Ascending aorta (tissue), 2 donors: ENCODE measurements at places on chromosomes 12 and 14.

GRCh38 chr14:77265561-77266335 lies 5.3 kb downstream of the NGB start:
- DNase-seq: no peak

DNA sequence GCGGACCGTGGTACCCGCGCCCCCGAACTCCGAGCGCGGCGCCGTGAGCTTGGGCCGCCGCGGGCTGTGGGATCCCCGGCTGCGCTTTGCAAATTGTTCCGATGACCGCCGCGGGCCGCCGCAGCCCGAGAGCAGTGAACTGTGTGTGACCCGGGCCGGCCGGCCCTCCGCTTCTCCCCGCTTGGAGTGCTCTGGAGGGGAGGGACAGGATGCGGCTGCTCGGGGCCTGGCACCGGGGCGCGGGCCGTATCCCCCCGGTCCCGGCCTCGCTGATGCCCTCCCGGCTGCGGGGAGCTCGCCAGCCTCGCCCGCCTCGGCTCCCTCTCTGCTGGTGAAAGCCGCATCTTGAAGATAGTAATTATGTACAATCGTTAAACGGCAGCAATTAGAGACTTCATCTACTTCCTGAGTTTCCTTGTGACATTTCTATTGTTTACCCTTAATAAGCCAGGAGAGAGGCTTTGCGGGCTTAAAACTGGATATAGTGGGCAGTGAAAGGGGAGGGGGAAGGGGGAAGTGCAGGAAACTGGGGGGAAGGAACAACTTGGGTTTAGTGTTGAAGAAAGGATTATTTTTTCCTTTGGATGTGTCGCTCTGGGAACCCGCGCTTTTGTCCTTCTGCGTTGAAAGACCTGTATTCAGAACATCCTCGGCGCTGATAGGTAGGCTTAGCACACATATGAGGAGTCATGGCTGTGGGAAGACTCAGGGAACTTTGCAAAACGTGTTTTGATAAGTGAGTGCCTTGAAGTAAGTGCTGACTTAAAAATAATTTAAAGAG lies 1.2 kb downstream of the PELI2 start:
- peak; percentile 72 for DNase-seq

DNA sequence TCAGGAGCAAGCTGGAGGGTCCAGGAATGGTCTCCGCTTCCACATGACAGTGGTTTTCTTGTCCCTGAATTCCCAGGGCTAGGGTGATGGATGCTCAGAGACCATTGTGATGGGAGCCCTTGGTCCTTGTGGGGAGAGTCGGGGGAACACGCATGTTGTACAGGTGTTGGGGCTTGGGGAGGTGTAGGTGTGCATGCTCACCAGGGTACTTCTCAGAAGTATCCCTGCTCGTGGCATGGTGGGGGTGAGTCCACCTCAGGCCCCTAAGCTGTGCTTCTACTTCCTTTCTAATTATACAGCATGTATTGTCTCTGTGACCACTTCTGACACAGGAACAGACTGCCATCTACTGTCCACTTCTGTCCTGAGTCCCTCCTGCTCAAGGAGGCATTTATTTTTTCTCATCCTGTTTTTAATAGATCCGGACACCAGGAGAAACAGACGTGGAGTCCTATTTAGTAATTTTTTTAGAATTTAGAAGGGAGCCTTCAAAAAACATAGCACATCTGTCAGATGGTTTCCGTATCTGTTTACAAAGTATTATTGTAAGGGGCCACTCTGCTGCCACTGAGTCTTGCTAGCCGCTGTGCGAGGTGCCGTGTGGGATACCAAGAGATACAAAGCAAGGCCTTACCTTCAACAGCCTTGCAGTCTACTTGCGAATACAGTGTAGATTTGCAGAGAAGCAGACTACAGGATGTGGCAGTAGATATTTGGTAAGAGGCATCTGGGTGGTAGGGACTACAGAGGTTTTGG lies 10.5 kb downstream of the NTF3 start:
- DNase-seq: peak; percentile 59

GRCh38 chr14:55105991-55106390 lies 23.1 kb upstream of the LGALS3 start:
- DNase-seq: no peak

DNA sequence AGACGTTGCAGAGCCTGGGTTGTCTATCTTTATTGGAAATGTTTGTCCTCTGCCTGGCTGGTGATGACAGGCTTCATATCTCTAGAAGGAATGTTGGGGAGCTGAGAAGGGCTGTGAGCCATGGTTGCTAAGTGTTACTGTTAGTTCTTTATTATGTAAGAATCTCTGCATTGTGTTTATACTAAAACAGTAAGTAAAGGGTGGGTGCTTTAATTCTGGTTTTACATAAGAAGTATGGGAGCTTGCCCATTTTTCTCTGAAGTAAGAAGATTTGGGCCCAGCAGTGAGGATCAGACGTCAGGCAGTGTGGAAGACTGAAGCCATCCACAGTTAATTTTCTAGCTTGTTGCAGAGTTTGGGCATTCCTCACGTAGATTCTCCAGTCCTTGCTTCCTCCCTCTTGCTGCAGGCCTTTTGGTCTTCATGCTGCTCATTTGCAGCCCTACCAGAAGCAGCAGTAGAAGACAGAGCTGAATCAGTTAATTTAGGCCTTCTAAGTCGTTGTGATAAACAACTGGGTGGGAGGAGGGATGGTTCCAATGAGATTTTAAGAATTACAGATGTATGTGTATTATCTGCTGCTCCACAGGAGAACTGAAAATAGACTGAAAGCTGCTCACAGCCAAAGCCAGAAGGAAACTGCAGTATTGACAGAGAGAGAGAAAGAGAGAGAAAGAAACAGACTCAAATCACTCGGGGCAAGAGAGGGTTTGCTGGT lies 21.4 kb downstream of the WNT5B start:
- DNase-seq: no peak

- no peak for DNase-seq
These were observed 318.1 kb downstream of the LRIG3 start for GRCh38 chr12:58602179-58602578.

GRCh38 chr14:84401631-84402030 lies 1128.3 kb upstream of the FLRT2 start:
- no peak for DNase-seq

DNA sequence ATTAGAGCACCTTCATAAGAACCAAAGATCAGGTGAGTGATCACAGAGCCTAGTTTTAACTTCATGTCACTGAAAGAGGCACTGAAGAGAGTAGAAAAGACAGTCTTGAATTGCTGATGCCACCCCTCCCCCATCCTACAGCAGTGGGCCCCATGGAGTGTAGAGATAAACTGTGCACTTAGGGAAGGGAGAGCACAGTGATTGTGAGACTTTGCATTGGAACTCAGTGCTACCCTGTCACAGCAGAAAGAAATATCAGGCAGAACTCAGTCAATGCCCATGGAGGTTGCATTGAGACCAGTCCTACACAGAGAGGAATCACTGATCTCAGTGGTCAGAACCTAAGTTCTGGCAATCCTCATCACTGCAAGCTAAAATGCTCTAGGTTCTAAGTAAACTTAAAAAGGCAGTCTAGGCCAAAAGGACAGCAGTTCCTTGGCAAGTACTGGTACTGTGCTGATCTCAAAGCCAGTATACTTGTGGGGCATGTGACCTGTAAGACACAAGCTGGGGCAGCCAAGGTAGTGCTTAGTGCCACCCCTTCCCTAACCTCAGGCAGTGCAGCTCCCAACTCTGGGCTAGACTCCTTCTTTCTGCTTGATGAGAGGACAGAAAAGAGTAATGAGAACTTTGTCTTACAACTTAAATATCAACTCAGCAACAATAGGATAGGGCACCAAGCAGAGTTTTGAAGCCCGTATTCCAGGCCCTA lies 94.1 kb downstream of the FSCB start:
- DNase-seq: no peak

DNA sequence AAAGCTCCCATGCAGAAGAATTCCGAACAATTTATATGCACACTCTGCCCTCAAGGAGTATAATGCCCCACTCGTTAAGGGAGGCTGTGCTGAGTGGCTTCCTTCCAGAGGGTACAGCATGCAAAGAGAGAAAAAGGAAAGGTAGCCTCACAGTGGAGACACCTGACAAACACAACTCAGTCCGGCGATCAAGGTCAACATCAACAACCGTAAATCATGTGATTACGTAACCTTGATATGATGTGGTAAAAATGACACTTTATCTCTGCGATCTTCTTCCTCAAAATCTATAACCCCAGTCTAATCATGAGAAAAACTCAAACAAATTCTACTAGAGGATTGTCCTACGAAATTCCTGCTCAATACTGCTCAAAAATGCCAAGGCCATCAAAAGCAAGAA lies 400.5 kb upstream of the CCDC196 start:
- no peak for DNase-seq

DNA sequence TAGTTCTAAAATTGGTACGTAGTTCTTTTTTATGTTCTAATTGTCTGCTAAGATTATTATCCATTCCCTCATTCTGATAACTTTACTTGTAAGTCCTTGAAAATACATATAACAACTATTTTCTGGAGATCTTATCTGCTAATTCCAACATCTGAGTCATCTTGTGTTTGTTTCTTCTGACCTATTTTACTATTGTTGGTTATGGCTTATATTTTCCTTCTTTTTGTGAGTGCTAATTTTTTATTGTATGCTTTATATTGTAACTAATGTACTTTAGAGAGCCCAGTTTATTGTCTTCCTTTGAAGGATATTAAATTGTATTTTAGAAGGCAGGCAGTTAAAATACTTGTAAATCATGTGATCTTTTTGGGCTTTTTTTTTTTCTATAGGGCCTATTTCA lies 149.3 kb upstream of the LRFN5 start:
- DNase-seq: no peak

DNA sequence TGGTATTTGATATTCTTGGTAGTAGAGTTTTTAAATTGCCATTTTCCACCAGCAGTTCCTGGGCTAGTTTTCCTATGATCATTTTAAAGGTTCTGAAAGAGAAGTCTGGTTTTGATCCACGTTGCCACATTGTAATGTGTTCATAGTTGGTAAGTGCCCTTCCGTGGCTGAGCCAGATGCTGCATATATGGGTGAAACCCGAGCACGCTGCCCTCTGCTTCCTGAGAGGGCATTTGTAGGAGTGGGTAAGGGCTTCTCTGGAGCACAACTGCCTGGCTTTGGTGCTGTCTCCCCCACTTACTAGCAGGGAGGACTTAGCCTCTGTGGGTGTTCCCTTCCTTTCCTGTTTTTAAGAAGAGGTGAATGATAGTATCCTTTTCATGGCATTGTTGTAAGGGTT lies 7.1 kb downstream of the SNRNP35 start:
- no peak for DNase-seq

- DNase-seq: no peak
These were observed 298 bp downstream of the CTDSP2 start for GRCh38 chr12:57846285-57846576.

- no peak for DNase-seq
These were observed 15.8 kb upstream of the RASSF8 start for GRCh38 chr12:25942709-25943108.
